ENCODE measurements at places on chromosomes 7 and 10.
A peak's percentile ranks its signal among the peaks of the same experiment; 100 is the strongest.

GRCh38 chr7:93044147-93044810, 73.5 kb downstream of the SAMD9 start:
- DNase-seq = peak; percentile 36

DNA sequence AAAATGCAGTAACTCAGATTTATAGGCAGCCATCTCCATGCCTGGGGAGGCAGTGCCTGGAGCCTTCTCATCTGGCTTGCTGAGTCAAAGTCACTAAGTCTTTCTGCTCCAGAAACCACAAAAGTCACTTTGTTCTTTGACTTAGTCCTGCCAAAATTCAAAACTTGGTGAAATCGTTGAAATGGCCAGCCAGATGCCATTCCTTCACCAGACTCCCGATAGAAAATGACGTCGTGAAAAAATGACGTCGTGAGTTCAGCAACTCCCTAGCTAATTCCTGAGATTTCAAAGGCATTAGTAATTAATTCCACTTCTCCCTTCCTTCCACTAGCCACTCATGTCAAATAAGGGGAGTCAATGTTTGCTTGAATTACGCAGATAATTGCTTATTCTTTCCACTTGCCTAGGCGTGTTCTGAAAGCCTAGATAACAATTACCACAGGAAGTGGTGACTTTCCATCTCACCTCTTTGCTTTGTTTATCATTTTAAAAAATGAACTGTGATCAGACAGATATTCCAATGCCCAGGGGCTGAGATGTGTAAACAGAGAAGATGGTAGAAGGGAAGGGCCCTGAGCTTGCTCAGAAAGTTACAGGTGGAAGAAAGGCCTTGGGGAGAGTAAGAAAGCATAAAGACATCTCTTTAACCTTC, 48.5 kb upstream of the OSBPL3 start:
- peak; percentile 92 for DNase-seq

- DNase-seq = no peak
Observed at GRCh38 chr10:78866731-78867554, 201.8 kb upstream of the ZMIZ1 start.

- DNase-seq = no peak
Observed at GRCh38 chr7:4225881-4226523, 456.1 kb upstream of the FOXK1 start.

DNA sequence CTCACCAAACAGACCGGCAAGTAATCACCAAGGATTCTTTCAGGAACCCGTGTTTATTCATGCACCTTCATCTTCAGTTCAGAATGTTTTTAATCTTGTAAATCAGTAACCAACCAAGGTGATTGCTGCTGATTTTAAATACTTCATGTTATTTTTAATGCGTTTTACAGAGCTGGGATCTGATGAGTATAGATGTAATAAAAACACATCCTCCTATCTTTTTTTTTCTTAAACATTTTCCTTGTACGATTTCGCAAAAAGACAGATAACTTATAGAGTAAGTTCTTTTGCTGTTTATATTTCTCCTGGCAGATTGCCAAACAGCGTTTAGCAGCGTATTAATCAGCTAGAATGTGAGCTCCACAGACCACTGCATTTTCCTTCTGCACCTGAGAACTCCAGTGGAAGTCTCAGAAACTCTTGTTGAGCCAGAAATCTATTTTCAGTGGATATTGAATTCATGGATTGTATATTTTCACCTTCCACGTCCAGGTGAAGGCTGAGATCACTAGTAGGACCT, 397.8 kb upstream of the NRP1 start:
- DNase-seq = no peak

DNA sequence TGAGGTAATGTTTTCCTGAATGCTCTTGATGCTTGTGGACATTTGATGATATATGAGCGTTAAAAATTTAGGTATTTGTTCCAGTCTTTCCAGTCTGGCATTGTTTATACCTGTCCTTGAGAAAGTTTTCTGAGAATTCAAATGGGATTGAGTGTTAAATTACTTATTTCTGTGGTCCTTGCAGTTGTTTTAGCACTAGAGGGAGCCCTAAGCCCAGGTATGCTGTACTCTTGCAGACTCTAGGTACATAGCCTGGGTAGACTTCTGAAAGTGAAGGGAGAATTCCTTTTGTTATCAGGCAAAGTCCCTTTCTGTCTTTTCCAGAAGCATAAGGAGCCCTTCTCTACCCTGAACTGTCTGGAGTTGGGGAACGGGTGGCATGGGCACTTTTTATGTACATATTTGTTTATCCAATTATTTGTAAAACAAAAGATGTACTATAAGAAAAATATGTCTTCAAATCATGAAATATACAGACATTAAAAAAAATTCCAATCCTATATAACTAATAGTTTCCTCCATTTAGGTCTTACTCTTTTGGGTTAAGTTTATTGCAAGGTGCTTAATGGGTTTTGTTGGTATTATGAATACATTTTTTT, 262.1 kb downstream of the ATRNL1 start:
- DNase-seq = peak; percentile 65

- DNase-seq = no peak
Observed at GRCh38 chr7:151406051-151406875, 3.6 kb downstream of the WDR86 start.

- no peak for DNase-seq
Observed at GRCh38 chr7:135878284-135878683, 98.9 kb downstream of the MTPN start.

- no peak for DNase-seq
Observed at GRCh38 chr7:55235115-55235514, 130.0 kb upstream of the LANCL2 start.

GRCh38 chr7:156021471-156021870, 209.2 kb upstream of the SHH start:
- DNase-seq = no peak

DNA sequence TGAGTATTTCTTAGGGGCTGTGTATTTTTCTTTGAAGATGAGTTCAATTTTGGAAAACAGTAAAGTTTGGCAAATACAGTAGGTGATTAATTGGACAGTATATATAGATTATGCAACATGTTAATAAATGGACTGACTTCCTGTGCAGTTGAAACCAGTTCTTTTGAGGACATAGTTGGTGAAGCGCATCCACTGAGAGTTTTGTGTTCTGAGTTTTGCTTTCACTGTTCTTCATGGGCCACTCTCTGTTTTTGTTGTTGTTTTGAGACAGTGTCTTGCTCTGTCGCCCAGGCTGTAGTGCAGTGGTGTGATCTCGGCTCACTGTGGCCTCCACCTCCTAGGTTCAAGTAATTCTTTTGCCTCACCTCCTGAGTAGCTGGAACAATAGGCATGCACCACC, 109.0 kb downstream of the SDHAF3 start:
- DNase-seq = no peak

DNA sequence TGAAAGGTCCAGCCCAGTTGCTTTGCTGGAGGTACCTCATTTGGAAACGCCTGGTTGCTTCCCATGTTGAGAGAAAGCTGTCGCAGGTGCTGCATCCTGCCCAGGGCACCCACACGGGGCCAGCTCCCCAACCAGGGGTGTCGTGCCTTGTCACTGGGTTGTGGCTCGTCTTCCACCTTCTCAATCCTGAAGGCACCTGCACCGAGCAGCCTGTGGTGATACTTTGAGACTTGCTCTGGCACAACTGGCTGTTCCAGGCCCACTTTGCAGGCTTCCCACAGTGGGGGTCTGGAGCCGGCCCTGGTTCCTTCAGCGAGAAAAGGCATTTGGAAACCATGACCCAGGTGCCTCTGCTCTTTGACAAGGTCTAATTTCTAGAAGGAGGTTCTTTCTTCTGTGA, 197.3 kb upstream of the PPP2R2D start:
- no peak for DNase-seq

GRCh38 chr10:128499486-128499885, 373.3 kb upstream of the MKI67 start:
- DNase-seq = no peak

DNA sequence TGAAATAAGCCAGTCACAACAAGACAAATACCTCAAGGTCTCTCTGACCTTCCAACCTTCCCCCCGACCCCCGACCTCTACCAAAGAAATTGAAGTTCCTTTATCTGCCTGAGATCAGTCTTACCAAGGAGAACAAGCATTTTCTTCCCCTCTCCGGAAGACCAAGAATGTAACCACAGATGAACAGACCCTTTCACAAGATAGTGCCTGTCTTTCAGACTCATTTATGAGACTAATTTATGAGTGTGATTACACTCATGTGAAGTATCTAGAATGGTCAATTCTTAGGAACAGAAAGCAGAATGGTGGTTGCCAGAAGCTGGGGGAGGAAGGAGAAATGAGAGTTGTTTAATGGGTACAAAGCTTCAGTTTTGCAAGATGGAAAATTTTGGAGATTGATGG, 108.9 kb upstream of the MKLN1 start:
- no peak for DNase-seq

GRCh38 chr10:11167233-11167966, 149.7 kb downstream of the CELF2 start:
- DNase-seq = no peak

DNA sequence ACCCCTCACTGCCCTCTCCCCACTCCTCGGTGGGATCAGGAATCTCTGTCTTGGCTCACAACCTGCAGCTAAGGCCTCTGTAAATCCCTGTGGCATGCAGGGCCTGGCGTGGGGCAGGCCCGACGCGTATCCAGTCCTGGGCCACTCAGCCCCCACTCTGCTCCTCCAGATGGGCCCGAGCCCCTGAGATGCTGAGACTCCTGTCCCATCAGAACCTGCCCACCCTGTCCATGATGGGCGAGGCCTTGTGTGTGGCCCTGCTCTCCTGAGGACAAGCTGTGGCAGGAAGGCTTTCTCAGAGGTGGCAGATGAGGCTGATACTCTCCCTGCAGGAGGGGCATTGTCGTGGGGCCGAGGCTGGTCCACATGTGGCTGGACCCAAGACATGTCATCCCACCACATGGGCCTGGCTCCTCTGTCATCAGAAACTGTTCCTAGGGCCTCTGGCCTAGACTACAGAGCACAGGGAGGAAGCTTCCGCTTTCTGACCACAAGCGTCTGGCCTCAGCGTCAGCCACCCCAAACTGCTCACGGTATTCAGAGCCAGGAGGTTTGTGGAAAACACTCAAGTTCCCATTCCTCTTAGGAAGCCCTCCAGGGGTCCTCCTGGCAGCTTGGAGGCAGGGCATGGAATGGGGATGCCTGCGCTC, 6.0 kb downstream of the ALOX5 start:
- no peak for DNase-seq

DNA sequence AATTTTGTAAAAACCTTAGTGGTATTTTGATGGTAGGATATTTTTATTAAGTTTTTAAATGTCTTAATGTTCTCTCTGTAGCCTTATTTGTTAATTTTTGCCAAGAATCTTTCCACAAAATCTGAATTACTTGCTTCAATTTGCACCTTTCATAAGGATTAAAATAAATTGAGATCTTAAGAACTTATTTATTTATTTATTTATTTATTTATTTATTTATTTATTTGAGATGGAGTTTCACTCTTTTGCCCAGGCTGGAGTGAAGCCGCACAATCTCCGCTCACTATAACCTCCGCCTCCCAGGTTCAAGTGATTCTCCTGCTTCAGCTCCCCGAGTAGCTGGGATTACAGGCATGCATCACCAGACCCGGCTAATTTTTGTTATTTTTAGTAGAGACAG, 98.6 kb downstream of the PPP1R9A start:
- no peak for DNase-seq

DNA sequence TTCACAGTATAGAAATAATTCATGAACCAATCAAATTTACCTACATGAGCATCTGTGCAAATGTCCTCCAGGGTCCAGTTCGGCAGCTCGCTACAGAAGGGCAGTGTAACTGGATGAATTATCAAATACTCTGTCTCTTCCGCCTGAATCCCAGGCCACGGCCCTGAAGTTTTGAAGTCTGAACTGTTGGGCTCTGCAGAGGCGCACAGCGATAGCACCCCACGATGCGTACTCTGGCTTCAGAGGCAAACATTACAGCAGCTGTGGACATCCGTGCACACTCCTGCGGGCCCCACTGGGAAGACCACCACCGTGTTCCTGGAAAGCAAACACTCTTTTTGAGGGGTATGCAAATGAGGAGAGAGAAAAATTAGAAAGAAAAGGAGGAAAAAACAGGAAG, 259.8 kb upstream of the TCERG1L start:
- DNase-seq = no peak

DNA sequence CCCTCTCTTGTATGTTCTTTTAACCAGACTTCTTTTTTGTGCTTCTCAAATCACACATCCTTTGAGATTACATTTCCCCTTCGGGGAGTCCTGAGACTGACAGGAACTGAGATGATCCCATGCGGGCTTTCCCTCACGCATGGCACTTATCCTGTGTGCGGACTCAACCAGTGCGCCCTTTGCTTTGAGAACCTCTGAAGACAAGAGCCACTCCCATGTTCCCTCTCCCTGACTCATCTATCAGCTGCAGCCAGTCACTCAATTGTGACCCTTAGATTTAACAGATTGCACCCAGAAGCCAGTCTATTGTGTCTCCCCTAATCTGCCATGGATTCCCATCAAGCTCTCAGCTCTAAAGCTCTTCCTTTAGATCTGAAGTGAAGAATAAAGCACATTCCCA, 353.9 kb upstream of the MEOX2 start:
- DNase-seq = no peak

DNA sequence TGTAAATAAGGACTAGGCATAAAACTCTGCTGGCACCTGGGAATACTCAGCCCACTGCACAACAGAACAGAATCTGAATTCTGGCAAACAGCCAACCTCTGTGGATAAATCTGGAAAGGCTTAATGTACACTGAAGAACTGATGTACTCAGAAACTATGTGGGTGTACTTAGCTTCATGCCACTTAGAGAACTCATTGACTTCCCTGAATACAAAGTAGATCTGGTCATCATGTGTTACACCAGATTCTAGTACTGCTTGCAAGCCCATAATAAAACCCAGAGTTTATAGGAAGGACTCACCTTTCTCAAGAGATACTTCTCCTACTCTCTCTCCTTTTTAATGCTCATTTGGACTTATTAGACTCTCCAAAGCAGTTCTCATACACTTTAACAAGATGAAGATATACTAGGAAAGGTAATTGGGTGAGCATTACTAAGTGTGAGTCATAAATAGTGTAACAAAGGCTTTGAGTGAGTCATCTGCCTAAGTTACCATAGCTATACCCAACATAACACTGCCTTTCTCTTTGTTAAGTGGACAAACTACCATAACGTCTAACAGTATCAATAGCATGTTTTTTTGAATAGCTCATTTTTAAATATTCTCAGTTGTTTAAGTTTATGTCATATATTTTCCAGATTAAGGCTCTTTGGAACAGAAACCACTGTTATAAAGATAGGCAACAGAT, 309.1 kb downstream of the MDFIC start:
- DNase-seq = peak; percentile 77

DNA sequence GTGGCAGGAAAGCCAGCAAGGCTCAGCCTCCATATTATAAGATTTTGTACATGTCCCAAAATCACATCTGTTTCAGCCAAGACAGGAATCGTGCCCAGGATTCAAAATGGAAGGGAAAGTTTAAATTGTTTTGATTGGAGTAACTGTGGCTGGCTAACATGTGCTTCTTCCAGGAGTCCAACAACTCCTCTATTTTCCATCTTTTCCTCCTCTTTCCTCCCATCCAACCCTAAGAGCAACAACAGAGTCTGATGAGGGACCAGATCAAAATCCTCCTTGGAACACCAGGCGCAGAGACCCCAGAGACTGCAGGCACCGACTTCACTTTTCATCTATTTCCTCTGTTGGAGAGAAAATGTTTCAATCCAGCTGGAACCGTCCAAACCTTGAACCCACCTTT, 36.0 kb upstream of the SVIL start:
- DNase-seq = no peak

- no peak for DNase-seq
Observed at GRCh38 chr7:29435167-29435566, 128.5 kb upstream of the PRR15 start.

All from RWPE1 (cell line).